Kidney capillary endothelial cell (primary cell): ENCODE measurements at places on chromosomes 12 and 14.

DNA sequence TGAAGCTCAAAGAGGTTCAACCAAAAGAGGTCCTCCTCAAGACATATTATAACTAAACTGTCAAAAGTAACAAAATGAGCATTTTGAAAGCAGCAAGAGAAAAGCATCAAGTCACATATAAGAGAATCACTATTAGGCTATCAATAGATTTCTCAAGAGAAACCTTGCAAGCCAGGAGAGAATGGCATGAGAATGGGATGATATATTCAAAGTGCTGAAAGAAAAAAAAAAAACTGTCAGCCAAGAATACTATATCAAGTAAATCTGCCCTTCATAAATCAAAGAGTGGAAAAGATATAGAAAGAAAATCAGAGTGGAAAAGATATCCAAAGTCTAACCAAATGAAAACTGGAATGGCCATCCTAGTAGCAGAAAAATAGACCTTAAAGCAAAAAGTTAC lies 39.3 kb upstream of the TSPAN11 start:
- DNase-seq, result no peak

DNA sequence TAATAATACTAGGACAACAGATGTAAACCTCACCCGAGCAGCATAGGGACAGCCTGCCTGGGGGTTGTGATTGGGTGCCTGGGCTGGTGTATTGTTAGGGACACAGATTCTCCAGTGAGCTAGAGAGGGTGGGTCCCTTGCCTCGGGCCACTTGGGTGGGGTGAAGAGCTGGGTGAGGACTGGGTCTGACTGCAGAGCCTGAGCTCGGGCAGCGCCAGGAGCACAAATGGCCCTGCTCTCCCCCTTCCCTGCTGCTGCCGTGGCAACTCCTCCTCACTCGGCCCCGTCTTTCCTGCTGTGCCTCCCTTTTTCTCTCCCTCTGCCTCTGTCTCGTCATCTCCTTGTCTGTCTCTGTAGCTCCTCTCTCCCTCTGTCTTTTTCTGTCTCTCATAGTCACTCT lies 115.4 kb downstream of the GLT1D1 start:
- no peak for DNase-seq

- no peak for DNase-seq
Observed at GRCh38 chr12:129657179-129657578, 246.6 kb downstream of the TMEM132D start.

DNA sequence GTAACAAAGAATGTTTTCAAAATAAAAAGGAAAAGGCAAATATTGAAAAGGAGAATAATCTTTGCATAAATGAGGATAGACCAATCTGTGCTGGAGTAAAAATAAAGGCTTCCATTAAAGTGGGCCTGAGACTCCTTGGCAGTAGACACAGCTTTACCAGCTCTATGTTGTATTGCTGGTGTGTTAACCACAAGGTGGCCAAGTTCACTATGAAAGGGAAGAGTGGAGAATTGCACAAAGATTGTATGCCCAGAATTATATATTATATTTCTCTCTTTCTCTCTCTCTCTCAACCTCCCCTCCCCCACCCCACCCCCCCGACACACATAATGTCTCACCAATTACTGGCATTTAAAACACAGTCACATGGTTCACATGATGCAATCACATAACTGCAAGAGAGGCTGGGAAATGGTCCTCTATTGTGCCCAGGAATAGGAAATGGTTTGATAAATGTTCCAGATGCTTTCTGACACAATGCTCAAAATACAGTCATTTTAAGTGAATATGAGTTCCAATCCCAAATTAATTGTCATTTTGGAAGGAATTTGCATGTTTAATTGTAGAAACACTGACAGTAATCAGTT lies 222.6 kb upstream of the SYT1 start:
- DNase-seq, result no peak

DNA sequence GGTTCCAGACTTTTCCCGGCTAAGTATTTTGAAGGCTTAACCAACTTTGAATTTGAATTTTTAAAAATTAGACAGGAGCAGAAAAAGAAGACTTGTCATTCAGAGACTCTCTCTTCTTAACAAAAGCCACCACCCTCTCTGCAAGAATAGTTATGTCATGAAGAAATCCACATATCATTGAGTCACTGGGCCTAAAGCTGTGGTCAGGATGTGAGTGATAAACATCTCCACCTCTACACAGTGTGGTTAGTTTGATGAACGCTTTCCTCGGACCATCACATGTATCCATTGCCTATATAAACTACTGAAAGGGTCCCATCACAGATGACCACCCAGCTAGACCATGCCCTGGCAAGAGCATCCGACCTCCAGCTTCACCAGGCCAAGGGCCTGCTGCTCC lies 226.1 kb downstream of the KSR2 start:
- no peak for DNase-seq

GRCh38 chr12:77064896-77065360 lies 441 bp downstream of the E2F7 start:
- no peak for DNase-seq

DNA sequence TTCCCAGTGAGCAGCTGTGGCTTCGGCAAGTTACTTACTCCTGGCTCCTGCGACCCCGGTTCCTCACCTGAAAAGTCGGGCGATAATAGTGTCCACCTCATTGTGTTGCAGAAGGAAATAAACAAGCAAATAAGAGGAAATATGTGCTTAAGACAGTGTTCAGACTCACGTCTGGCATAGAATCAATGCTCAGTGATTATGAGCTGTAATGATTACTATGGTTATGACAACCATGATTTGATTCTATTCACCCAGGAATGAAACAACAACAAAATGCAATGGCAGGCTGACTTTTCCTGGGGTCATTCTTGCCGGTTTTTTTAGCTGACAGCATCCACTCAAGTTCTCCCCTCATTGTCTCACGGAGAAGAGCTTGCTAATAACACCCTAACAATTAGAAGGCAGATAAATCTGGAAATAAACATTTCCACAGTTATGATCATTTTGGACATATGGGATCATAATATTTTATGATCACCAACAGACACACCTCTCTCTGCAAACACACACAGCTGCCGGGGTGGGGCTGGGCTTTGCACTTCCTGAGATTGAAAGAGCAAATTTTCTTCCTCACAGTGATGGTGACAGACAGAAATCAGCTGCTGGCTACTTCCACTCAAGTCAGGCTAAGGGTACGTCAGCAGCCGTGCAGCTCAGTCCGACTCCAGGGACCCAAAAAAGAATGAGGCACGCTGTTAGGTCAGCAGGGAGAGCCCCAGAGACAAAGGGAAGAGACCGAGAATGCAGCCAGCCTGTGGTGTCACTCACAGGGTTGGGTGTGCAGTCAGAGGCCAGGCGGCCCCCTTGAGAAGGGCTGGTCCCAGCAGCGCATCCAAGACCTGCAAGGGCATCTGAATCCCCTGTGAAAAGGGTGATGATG lies 158.0 kb downstream of the RIMBP2 start:
- DNase-seq, result no peak

DNA sequence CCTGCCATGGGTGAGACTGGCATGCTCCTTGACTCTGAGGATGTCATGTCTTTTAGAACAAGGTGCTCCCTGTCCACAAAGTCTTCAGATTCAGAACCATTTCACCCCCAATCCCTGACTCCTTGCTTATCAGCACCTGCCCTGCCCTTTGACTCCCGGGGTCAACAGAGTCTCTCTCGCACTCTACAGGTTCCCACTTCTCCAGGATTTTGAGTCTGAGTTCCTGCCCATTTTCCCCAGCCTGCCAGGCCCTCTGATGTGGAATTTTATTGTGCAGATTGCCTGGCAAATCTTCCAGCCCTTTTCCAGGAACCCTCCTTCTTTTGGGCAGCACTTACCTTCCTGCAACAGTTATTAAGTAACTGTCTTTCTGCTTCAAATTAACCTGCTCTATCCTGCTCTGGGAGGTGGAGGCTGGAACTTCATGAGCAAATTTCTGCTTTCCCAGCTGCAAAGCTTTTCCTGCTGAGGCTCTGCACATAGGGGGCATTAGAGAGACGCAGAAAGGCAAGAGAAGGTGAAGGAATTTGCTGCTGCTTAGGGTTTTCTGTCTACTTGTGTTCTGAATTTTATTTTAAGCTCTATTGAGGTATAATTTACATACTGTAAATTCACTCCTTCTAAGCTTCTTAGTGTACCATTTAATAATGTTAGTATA lies 259.1 kb downstream of the PCNX1 start:
- no peak for DNase-seq

DNA sequence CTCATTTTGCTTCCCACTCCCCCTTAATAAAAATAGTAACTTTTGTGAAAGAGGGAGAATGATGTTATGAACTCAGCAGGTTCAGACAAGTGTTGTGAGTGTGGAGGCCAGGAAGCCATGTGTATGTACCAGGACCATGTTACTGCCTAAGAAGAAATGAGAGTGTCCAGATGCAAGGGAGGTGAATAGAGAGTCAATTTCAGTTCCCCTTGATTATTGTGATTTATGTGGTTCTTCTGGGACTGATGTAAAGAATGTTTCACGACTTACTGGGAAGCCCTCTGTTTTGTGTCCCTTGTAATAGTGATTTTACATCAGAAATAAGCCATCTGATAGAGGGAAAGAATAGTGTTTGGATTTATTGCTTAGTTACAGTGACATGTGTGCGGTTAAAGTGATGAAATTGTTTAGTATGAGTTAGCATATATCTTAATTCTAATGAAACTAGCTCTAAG lies 32.5 kb downstream of the FBXO34 start:
- no peak for DNase-seq

GRCh38 chr14:66041582-66041981 lies 444.6 kb upstream of the CCDC196 start:
- DNase-seq, result no peak
